ENCODE measurements at places on chromosomes 3 and 15.

DNA sequence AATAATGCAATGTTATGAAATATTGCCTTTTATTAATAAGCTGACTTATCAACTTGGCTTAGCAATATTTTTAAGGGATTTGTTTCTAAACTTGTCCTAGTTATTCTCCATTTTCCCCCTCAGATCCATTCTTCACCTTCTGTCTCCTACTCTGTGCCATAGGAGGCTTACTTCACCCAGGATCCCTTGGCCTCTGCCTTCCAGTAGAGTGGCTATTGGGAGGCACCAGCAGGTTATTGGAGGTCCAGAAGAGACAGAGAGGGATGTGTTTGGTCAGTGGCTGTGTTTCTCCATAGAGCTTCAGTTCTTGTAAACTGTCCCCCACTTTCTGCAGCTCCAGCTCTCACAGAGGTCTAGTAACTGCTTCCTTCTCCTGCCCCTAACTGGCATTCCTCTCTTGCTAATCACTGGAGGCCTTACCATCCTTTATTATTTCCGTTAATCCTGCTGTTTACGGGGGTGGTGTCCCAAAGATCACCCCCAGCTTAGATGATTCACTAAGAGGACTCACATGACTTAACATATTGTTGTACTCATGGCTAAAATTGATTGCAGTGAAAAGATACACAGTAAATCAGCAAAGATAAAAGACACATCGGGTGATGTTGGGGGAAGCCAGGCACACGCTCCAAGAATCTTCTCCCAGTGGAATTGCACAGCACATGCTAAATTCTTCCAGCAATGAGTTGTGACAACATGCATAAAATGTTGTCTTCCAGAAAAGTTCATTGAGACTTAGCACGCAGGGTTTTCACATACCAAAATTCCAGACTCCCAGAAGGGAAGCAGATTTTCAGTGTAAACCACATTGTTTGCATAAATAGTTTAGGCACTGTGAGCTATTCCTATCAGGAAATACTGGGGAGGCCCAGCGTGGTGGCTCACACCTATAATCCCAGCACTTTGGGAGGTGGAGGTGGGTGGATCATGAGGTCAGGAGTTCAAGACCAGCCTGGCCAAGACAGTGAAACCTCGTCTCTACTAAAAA is 67.5 kb downstream of the RPL22L1 start:
- DNase-seq, result no peak

GRCh38 chr3:79846148-79846933 is 78.5 kb upstream of the ROBO1 start:
- no peak for DNase-seq

DNA sequence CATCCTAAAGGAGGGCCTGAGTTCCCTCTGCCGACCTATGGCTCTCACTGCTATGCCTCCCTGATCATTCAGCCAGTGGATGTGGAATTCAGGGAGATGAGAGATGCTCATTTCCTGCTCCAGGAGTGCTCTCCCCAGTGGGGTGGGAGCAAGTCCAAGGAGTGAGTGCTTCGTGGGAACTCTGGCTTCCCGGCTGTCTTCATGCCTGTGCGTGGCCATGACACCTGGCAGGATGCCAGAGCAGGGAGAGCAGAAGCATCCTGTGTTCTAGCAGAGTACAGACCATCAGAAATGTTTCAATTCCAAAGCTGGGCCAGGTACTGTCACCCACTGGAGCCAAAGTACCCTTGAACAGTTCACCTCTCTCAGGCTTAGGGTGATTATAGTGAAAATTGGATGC is 45.1 kb downstream of the APH1B start:
- DNase-seq, result no peak

- DNase-seq, result no peak
Observed at GRCh38 chr15:66763186-66764071, 61.4 kb downstream of the SMAD6 start.

DNA sequence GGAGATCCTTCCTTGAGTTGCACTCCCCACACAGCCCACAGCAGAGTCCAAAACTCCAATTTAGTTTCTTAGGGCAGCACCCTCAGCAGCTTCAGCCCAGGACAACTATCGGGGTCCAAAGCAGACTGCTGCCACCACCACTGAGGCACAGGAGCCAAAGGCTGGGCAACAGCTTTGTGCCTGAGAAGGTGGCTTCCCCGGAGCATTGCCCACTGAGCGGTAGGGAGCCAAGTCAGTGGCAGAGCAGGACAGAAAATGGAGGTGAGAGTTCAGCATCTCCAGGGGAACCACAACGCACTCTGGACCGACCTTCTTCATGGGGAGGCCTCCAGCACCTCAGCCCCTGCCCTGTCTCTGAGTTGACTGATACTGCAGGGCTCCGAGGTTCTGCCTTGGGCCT is 43.4 kb downstream of the CDAN1 start:
- no peak for DNase-seq

DNA sequence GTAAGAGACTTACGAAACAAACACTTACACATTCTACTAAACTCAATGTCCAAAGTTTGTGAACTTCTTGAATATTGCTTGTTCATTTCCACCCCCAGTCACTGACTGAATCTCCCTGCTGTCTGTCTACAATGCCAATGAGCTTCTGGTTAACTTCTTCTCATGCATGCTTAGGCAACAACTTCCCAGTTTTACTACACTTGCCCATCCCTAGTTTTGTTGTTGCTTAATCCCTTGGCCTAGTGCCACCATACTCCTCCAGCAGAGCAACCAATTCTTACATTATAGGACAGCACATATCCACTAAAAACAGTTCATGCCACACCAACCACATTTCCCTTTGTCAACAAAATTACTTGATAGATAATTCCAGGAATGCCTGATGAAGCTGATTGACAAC is 40.9 kb upstream of the CCR2 start:
- no peak for DNase-seq

GRCh38 chr15:66708389-66708788 is 6.4 kb downstream of the SMAD6 start:
- no peak for DNase-seq

- DNase-seq, result no peak
Observed at GRCh38 chr3:72176537-72177041, 391.6 kb upstream of the PROK2 start.

DNA sequence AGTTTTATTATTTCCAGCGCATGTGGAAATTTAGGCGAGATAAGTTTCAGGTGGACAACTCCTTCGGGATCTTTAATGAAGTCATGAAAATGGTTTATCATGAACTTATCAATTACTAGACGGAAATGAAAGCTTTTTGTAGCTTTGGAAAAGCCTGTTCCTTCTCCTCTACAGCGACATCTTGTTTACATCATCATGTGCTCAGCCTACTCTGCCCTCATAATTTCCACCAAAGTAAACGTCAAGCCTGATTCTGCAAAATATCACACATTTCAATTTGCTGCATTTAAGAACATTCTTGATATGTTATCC is 64.3 kb upstream of the CGNL1 start:
- DNase-seq, result no peak

DNA sequence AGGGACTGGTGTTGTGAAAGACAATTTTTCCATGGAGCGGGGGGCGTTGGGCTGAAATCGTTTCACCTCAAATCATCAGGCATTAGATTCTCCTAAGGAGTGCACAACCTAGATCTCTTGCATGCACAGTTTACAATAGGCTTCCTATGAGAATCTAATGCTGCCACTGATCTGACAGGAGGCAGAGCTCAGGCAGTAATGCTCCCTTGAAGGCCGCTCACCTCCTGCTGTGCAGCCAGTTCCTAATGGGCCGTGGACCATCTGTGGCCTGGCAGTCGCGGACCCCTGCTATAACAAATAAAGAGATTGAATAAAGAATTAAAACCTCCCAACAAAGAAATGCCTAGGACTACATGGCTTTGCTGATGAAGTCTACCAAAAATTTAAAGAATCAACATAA is 25.3 kb upstream of the ANKRD28 start:
- no peak for DNase-seq

DNA sequence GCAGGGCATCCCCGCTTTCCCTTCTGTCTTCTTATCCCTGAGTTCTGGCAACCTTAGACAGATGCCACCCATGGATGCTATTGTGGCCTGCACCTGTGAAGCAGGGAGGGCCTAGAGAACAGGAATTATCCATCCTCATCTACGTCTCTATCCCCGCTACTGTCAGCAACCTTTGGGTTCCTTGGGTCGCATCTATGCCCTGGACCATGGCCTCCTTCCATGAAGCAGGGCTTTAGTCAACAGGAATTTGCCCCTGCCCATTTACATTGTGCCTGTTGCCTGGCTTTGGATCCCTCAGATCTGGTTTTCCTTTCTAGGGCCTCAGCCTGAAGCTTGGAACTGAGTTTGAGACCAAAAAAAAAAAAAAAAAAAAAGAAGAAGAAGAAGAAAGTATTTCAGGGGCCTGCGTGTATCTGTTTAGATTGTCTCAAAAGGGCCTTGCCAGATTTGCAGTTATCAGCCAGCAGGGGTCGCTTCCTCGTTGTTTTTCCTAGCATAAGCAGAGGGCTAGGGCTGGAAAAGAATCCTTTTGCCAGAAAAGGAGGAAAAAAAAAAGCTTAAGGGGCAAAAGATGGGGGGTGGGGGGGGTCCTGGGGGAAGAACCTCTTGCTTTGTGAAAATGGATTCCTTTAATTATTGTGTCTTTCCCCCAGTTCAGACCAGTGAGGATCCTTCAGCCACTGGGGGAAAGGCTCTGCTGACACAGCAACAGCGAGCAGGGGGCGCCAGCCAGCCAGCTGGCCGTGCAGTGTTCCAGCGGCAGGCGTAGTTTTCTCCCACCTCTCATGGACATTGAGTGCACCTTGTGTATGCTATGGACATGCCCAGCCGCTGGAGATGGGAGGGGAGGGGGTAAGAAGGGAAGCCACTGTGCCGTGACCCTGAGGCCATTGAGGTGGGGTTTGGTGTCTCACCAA is 65.7 kb upstream of the ALDH1L1 start:
- DNase-seq, result no peak

GRCh38 chr3:168333410-168333935 is 237.7 kb upstream of the GOLIM4 start:
- DNase-seq, result no peak

DNA sequence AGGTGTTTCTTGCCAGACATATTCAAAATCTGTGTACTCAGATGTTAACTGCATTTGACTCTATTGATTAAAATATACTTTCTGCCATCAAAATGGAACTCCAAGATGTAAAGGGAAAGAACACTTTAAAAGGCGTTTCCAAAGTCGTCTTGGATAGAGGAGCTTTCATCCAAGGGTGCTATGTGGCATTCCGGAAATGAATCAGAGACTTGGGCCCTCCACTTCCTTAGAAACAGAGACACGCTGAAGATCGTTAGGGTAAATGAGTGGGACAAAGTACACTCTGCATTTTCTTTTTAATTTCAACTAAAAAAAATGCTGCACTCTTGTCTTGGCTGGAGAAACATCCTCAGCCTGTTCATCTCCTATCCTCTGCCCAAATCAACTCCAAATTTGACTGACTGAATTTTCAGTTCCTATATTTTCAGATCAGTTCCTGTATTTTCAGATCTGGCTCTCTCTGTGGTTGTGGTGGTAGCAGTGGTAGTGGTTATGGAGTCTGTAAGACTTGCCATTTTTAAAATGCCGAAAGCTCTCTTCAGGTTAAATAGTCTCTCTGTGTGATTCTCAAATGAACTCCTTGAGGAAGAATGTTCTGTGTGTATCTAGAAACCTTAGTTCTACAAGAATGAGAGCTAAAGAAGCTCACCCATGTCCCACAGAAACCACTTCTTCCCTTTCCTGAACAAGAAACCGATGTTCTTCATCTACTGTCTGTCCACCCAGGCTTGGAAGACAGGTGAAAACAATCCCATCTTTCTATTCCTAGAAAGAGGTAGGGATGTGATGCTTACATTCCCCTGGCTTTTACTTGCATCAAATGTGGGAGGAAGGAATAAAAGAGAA is 156.8 kb upstream of the ICE2 start:
- no peak for DNase-seq

DNA sequence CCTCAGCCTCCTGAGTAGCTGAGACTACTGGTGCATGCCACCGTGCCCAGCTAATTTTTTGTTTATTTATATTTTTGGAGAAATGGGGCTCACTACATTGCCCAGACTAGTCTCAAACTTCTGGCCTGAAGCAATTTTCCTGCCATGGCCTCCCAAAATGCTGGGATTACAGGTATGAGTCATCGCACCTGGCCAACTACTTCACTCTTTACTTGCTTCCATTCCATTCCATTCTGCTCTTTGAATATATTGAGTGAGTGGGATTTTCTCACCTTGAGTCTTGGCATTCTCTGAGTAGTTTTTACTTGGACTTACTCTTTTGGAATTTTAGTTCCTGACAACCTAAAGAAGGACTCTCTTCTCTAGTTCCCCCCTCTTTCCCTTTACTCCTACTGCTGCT is 93.8 kb upstream of the UNC13C start:
- no peak for DNase-seq

GRCh38 chr3:185087419-185087818 is 65.4 kb downstream of the C3orf70 start:
- DNase-seq, result no peak

DNA sequence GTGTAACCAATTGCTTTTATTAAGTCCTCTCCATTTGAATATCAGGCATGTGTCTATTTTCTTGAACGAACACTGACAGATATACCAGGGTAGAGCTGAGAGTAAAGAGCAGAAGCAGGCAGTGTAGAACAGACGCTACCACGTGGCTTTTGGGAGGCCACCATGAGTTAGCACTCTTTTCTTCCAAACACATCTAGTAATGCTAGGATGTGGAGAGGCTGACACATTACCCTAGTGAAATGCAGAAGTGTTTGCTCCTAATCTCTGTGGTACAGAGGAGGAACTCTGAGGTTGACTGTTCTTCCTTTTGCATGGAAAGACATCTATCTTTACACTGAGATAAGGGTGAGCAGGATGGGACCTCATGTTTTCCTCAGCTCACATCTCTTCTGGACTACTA is 216.3 kb downstream of the SATB1 start:
- DNase-seq, result no peak

DNA sequence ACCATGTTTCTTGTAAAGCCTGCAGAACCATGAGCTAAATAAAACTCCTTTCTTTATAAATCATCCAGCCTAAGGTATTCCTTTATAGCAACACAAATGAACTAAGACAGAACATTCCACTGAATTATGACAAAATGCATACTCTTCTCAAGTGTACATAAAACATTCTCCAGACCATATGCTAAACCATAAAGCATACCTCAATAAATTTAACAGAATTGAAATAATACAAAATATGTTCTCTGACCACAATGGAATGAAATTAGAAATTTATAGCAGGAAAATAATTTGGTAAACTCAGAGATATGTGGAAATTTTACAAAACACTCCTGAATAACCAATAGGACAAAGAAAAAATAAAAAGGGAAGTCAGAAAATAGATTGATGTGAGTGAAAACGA is 88.6 kb downstream of the KLF13 start:
- DNase-seq, result no peak

GRCh38 chr3:8665407-8665896 is 20.9 kb upstream of the SSUH2 start:
- DNase-seq, result no peak

DNA sequence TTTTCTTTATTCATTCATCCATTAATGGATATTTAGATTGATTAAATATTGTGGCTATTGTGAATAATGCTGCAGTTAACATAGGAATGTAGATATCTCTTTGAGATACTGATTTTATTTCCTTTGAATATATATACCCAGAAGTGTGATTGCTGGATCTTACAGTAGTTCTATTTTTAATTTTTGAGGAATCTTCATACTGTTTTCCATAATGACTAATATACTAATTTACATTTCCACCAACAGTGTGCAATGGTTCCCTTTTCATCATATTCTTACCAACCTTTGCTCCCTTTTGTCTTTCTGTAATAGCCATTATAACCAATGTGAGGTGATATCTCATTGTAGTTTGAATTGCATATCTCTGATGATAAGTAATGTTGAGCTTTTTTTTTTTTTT is 106.3 kb downstream of the OTOL1 start:
- no peak for DNase-seq

Data from activated CD4-positive, alpha-beta T cell treated with anti-CD3 and anti-CD28 coated beads for 4 hours (primary cell).